ENCODE measurements at places on chromosomes 6 and 20.

DNA sequence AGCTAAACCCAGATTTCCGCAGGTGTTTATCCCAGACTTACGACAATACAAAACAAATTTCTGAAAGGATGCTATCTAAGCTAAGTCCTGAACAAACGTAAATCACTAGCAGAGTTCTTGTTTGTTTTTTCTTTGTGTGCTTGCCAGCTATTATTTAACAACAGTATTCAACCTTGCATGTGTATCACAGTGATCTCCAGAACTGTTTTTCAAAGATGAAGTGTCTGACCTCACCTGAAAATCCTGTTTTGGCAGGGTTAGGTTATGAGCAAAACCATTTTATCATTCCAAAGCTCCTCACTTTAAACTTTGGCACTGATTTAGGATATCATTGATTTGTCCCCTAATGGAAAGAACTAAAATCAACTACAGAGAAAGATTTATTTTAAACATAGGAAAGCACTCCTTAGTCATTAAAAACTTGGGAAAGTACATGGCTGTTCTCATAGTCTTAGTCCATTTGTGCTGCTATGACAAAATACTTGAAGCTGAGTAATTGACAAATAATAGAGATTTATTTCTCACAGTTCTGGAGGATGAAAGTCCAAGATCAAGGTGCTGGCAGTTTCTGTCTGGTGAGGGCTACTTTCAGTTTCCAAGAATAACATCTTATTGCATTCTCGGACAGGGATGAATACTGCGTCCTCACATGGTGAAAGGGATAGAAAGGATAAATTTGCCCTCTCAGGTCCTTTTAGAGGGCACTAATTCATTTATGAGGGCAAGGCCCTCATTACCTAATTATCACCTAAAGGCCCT, 20.8 kb upstream of the BMP5 start:
- no peak for DNase-seq

DNA sequence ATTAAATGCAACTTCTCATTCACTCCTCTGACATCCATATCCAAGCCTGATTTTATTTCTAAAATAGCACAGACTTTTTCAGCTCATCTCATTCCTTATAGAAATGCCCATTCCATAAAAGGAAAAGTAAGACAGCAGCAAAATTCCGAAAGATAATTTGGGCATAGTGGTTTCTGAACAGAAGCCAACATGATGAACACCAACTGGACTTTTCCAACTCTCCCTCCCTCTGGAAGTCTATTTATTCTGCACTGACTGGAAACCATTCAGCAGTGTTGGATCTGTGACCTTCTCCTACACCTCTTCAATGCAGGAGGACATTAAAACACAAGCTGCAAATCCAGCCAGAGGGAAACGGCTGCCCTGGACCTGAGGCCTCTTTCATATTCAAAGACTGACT, 306.2 kb upstream of the NT5E start:
- no peak for DNase-seq

DNA sequence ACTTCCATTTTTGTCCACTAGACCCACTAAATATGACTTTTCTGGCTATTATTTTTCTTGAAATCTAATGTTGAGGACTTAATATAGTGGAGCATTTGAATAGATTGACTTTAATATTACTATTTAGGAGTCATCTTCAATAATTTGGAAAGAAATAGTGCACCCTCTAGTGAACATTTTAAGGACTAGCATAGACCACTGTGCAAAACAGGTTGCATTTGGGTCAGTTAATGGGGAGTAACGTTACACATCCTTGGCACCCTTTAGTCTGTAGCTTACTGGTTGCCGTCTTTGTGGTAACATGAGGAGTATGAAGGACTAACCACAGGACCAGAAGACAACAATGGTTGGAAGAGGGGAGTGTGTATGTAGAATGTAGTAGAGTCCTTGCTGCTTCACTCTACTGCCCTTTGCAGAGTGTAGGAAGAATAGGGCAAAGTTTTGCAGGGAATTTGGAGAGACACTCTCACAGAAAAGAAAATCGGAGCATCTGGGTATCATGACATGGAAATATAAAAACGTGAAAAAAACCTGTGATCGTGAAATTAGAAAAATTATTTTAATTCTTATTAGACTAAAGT, 25.2 kb downstream of the RFPL4B start:
- DNase-seq = no peak

GRCh38 chr20:38877483-38877882, 48.7 kb upstream of the FAM83D start:
- DNase-seq = no peak

GRCh38 chr6:33689879-33690278, 21.6 kb downstream of the UQCC2 start:
- DNase-seq = no peak

DNA sequence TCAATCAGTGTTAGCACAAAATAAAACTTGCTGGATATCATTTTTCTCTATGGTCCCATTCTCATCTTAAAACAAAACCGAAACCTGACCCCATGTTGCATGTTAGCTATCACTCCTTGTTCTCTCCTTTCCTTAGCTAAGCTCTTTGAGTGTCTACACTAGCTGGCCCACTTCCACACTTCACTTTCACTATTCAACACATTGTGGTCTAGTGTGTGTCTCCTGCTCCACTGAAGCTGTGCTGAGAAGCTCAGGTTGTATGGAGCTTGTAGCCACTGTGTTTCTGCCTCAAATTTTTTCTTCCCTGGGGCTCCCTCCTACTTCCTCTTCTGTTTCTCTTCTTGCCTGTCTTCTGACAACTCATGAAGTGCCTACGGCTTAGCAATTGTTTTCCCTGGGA, 223.0 kb downstream of the NKAIN2 start:
- DNase-seq = no peak

DNA sequence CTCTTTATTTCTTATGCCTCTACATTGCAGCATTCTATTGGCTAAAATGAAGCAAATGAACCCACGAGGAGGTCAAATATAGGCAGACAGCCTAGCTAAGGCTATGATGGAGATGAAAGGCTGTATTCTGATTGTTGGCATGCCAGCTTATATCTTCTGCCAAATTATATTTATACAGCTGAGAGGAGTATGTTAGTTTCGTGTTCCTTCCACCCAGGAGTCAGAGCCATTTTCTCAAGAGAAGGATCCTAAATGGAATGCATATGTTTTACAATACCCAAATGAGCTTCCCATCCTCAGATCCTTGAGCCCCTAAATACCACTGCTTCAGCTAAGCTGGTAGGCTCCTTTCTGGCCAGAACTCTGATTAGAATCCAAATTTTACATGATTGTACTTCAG, 178.4 kb upstream of the HDDC2 start:
- no peak for DNase-seq

DNA sequence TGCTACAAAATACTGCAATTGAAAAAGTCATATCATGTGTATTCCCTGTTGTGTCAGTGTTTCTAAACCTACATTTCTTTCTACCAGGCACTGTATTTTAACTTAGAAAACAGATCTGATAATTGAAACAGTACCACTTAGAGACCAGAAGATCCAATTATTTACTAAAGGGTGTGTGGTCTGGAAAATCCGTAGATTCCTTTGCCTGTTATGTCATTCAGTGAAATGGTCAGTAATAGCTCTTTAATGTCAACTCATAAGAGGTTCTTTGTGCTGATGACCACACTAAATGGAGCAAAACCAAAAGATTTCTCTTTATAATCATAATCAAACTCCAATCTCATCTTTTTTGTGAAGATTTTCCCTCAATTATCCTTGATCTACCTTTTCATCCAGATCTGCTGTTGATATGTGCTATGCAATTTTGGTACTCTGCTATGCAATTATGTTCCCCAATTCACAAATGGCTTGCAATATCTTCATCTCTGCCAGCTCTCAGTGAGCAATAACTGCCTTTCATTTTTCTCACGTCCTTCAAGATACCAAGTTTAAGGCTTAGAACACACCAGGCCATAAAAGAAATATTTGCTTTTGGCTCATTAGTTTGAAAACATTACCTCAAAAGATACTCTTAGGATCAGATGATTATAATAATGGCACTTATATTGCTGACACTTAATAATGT, 165.5 kb downstream of the MOXD1 start:
- no peak for DNase-seq

DNA sequence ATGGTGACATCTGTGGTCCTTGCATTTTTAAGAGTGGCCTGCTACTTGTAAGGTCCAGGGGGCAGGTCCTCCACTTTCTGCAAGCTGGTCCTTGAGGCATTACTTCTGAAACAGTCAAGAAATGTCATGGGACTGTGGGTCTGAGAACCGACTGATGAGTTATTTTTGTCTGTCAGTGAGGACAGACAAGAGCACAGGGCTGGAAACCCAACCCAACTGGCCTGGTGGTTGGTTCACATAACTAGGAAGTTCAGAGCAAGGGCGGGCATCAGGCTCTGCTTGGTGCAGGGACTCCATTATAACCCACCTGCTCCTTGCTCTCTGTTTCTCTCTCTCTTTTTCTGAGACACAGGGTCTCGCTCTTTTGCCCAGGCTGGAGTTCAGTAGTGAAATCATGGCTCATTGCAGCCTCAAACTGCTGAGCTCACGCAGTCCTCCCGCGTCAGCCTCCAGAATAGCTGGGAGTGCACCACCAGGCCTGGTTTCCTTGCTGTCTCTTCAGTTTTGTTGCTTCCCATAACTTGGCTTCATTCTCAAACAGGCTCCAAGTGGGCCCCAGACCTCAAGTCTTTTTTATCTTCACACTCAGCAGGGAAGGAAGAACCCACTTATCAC, 9.2 kb downstream of the CST3 start:
- no peak for DNase-seq

DNA sequence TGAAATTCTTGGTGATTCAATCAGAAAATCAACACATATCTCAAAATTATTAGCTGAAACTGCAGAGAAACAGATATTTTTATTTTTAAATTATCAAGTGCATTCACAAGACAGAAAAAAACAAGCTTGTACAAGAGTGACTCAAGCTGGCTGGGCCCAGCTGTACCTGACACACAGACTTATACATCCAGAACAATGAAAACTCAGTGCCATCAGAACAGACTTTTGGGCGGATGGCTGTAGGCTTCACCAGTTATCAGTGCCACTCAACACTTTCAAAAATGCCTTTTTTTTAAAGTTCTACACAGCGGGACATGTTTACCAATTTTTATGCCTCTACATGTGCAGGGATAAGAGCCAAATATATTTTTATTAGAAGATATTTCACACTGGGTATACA, 102.8 kb downstream of the MYB start:
- DNase-seq = no peak

GRCh38 chr6:112215488-112216284, 38.7 kb downstream of the LAMA4 start:
- DNase-seq = no peak

GRCh38 chr6:113354204-113354895, 502.8 kb upstream of the MARCKS start:
- DNase-seq = no peak

- no peak for DNase-seq
These were observed 21.6 kb downstream of the DUSP22 start for GRCh38 chr6:313917-314316.

GRCh38 chr20:36604952-36605398, 604 bp upstream of the RAB5IF start:
- peak; percentile 75 for DNase-seq

- DNase-seq = no peak
These were observed 130.1 kb upstream of the SLC2A12 start for GRCh38 chr6:134182528-134182927.

GRCh38 chr6:157442291-157442690, 61.3 kb downstream of the ZDHHC14 start:
- DNase-seq = no peak

- DNase-seq = no peak
These were observed 325.9 kb downstream of the COL12A1 start for GRCh38 chr6:74879976-74880375.

GRCh38 chr20:50724851-50725723, 6.3 kb upstream of the PARD6B start:
- no peak for DNase-seq

- no peak for DNase-seq
These were observed 141.0 kb downstream of the HACE1 start for GRCh38 chr6:104718672-104719071.

GRCh38 chr6:151044465-151045441, 179.3 kb downstream of the MTHFD1L start:
- DNase-seq = no peak

DNA sequence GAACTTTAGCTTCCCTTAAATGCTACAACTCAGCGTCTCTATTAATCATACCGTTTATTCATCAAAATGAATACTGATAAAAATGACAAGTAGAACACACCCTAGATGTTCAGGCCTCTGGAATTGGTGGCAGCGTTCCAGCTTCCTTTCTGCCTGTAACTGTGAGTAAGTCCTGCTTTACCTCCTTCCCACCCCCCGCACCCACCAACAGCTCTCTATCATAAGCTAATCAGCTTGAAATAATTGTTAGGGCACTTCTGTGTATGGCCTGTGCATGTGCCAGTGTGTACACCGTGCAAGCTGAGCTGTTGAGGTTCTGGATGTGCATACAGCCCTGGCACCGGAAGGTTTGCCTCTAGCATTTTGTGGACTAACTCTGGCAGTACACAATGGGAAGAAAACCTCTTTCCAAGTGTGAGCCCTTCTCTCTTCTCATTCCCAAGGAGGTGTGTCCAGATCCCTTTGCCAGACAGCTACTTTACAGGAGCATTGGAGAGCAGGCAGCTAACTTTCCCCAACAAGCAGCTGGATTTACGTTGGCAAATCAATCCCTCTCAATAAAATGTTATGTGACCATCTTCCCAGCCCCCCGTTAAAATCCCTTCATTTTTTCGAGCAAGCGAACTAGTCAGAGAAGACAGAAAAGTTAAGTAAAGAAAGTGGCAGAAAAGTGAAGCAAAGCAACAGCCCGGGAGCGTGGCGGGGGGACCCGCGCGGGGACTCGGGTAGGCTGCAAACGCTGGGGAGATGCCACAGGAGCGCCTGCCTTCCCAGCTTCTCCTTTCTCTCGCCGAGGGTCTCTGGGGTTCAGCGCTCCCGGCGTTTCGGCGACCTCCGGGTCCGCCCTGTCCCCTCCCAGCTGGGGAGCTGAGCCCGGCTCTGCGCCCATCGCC, 803 bp upstream of the ADGRG6 start:
- DNase-seq = no peak

DNA sequence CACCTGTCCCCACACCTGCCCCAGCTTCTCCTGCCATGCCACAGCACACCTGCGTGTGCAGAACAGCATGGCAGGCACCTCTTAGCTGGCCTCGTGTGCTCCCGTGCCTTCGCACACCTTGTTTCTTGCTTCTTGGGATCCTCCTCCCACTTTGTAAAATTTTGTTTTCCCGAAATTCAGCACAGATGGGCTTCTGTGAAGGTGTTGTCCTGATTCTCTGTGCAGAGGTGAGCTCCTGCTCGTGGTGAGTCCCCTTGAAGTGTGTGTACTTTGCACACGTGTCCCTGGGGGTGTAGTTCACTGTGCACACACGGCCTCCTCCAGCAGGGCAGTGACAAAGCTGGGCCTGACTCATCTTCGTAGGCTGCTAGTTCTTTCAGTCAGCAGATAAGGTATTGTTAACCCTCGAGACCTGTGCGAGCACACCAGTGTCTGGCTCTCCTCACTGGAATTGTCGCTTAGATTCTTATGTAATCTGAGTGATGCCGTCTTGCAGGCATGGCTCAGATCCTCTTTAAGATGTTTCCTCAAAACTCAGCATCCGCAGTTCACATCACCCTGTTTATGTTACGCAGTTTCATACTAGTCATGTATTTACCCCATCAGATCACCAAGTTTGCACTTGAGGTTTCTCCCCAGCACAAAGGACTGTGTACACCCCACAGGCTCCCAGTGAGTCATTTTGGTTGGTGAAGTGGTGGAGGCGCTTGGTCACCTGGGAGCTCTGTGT, 77.7 kb downstream of the CDYL start:
- no peak for DNase-seq
